Cardiac muscle cell (in vitro differentiated cells and primary cell): ENCODE measurements at places on chromosomes 2 and 18.

DNA sequence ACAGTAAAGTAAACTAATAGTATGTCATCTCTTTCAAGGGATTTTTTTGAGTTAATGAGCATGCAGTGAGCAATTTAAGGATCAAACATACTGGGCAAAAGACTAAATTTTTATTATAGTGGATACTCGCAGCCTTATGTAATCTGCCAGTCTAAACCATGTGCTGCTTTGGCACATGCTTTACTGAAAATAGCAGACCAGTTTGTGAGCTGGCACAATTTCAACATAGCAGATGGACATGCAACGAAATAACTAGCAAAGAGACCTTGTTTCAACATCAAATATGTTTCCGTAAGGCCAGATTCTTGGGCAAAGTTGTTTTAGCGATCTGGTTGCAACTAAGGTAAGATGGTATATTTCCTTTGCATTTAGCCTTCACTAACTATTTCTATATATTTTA, 807.3 kb downstream of the NR4A2 start:
- H3K27me3 ChIP-seq = no peaks in the 10 kb centered on the region
- no peaks in the 10 kb centered on the region for H3K4me1 ChIP-seq
- H3K36me3 ChIP-seq = no peaks in the 10 kb centered on the region
- H3K4me3 ChIP-seq = no peak overlapping the region
- DNase-seq = no peak
- no peak overlapping the region for H3K27ac ChIP-seq

DNA sequence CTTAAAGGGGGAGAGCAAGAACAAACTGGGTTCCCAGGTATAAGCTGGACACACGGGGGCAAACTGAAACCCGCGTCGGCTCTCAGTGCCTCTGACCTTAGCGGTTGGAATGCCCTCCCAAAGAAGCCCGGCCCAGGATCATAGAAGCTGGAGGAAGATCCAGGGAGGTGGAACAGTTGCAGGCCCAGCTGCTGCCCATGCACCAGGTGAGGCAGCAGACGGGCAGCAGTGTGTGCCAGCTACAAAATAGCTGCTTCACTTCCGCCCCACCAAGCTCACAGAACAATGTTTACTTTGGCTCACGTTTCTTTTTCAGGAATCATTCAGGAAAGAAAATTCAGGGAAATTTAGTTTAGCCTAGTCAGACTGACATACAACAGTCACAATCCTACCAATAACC, 3.9 kb upstream of the ERMN start:
- H3K4me3 ChIP-seq = no peak overlapping the region
- no peaks in the 10 kb centered on the region for H3K4me1 ChIP-seq
- H3K27ac ChIP-seq = no peak overlapping the region
- no peaks in the 10 kb centered on the region for H3K36me3 ChIP-seq
- no peaks in the 10 kb centered on the region for H3K27me3 ChIP-seq
- DNase-seq = no peak

DNA sequence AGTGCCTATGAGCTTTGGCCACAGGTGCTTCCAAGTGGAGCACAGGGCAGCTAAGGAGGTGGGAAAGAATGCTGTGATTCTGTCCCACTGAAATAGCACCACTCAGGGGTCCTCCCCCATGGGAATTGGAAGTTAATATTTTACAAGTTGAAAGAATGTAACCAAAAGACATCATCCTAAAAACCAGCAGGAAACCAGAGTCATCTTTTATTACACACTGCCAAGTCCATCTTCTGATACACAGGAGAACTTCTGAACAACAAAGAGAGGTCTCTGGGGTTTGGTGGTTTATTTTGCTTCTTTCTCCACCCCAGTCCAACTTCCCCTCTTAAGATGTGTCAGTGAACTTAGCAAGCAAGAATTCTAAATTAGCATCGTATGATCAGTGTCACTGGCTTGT, 47.7 kb downstream of the COLEC12 start:
- no peak for DNase-seq
- H3K27ac ChIP-seq = peak overlapping the region; percentile 29
- H3K4me3 ChIP-seq = no peak overlapping the region
- H3K36me3 ChIP-seq = no peaks in the 10 kb centered on the region
- H3K27me3 ChIP-seq = no peaks in the 10 kb centered on the region

DNA sequence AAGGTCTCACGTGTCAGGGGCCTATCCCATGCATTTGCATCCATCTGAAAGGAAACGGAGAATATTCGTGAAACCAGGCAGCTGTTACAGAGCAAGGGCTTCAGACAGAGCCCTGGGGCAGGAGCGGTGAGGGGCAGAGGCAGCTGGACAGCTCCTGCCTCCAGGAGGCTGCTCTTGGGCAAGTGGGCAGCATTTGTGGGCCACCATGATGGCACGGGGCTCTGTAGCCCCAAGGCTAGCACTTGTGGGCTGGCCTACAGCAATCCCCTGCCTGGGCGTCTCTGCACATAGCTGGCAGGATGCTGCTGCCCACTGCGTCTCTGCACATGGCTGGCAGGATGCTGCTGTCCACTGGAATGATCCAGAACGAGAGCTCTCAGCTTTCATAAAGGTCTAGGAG, 52.8 kb upstream of the PTMA start:
- H3K27me3 ChIP-seq = no peaks in the 10 kb centered on the region
- no peaks in the 10 kb centered on the region for H3K36me3 ChIP-seq
- H3K4me1 ChIP-seq = no peaks in the 10 kb centered on the region
- H3K27ac ChIP-seq = no peak overlapping the region
- no peak for DNase-seq

GRCh38 chr2:58107803-58108710, 61.5 kb downstream of the VRK2 start:
- H3K27ac ChIP-seq = no peak overlapping the region
- peak; percentile 86 for DNase-seq
- H3K36me3 ChIP-seq = no peaks in the 10 kb centered on the region
- H3K27me3 ChIP-seq = no peaks in the 10 kb centered on the region
- no peaks in the 10 kb centered on the region for H3K4me1 ChIP-seq
- no peak overlapping the region for H3K4me3 ChIP-seq

DNA sequence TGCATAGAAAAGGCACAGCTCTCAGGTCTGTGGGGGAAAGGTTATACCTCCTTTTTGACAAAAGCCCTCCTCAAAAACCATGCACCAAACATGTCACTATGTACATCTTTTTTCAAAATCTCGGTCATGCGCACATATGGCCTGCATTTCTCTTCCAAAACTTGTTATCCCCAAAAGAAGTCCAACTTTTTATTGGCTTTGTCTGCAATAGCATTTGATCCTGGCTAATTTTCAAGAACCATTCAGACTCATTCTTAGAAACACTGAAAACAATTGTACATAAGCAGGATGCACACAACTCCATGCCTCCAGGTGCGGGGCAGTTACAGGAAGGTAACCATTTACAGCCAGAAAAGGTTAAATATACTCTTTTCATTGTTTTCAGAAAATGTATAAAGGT, 21.9 kb downstream of the SERTAD2 start:
- H3K27me3 ChIP-seq = no peaks in the 10 kb centered on the region
- H3K4me1 ChIP-seq = peaks cover 11% of the 10 kb centered on the region
- H3K27ac ChIP-seq = no peak overlapping the region
- peaks cover 34% of the 10 kb centered on the region for H3K36me3 ChIP-seq
- no peak overlapping the region for H3K4me3 ChIP-seq

GRCh38 chr18:38491195-38491594, 925.6 kb upstream of the CELF4 start:
- H3K4me1 ChIP-seq = no peaks in the 10 kb centered on the region

DNA sequence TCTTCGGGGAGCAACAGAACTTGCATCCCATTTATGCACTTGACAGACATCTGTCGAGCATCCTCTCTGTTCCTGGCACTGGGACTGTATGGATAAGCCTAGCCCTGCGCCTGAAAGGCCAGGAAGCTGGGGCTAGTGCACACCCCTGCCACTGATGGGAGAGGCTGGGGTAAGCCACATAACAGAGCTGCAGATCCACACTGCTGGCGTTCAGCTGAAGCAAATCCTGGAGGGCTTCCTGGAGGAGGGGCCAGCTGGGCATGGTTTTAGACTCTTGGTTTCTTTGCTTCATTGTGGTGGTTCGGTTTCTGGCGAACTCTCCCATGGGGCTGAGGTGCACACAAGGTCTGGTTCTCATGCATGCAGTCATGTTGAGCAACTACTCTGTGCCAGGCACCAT, 45.5 kb upstream of the FOSL2 start:
- H3K27me3 ChIP-seq = no peaks in the 10 kb centered on the region
- no peaks in the 10 kb centered on the region for H3K36me3 ChIP-seq
- no peak for DNase-seq
- no peak overlapping the region for H3K27ac ChIP-seq

DNA sequence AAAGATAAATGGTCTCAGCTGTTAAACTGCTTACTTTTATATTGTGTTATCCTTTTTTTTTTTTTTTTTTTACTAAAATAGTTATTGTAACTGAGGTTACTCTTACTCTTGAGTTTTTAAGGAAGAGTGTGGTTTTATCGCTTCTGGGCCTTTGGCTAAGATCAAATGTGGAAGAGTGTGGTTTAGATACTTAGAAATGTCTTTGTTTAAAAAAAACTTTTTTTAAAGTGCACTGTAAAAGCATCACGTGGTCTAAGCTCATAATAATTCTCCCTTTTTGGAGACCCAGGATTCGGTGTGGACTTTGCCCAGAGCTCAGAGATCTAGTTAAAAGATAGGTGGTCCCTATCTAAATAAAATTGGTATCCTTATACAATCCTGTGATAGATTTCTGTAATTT, 11.9 kb upstream of the OXER1 start:
- no peak for DNase-seq
- no peaks in the 10 kb centered on the region for H3K27me3 ChIP-seq
- H3K4me3 ChIP-seq = no peak overlapping the region
- H3K27ac ChIP-seq = no peak overlapping the region
- no peaks in the 10 kb centered on the region for H3K4me1 ChIP-seq

DNA sequence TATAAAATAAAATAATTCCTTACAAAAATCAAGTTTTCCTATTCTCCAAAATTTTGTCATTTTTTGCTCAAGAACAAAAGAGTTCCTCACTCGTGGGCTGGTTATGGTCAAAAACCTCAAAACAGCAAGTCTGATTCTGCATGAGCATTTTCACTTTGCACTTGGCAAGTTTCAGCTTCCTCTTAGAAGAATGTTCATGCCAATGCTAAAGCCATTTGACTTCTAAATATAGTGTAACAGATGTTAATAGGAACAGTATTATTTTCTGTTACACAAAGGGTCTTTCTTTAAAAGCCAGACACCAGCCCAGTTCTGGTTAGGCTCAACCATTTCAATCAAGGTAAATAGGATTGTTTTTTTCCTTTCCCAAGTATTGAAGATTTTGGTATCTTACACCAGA, 261.3 kb upstream of the CCDC68 start:
- no peaks in the 10 kb centered on the region for H3K27me3 ChIP-seq
- H3K27ac ChIP-seq = no peak overlapping the region
- no peak for DNase-seq
- H3K36me3 ChIP-seq = no peaks in the 10 kb centered on the region

DNA sequence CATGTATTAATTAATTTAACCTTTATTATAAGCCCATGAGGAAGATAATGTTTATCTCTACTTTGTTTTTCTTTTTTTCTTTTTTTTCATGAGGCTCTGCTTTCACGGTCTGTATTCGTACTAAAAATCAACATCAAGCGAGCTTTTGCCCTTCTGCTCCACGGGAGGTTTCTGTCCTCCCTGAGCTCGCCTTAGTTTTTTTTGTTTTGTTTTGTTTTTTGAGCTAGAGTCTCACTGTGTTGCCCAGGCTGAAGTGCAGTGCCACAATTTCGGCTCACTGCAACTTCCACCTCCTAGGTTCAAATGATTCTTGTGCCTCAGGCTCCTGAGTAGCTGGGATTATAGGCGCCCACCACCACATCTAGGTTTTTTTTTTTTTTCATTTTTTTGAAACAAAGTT, 29.9 kb upstream of the BMPR2 start:
- no peak overlapping the region for H3K4me3 ChIP-seq
- H3K4me1 ChIP-seq = no peaks in the 10 kb centered on the region
- peak; percentile 7 for DNase-seq

GRCh38 chr2:113762377-113763118, 6.1 kb upstream of the SLC35F5 start:
- DNase-seq = no peak
- peaks cover 2% of the 10 kb centered on the region for H3K4me1 ChIP-seq
- no peaks in the 10 kb centered on the region for H3K36me3 ChIP-seq

- no peaks in the 10 kb centered on the region for H3K36me3 ChIP-seq
- H3K27ac ChIP-seq = no peak overlapping the region
- no peaks in the 10 kb centered on the region for H3K4me1 ChIP-seq
- no peak for DNase-seq
- no peaks in the 10 kb centered on the region for H3K27me3 ChIP-seq
Measured at GRCh38 chr2:13638181-13638580, 921.4 kb downstream of the TRIB2 start.

GRCh38 chr2:70928366-70928765, 7.3 kb upstream of the ATP6V1B1 start:
- no peaks in the 10 kb centered on the region for H3K27me3 ChIP-seq
- no peak overlapping the region for H3K4me3 ChIP-seq
- H3K4me1 ChIP-seq = no peaks in the 10 kb centered on the region
- H3K27ac ChIP-seq = no peak overlapping the region
- no peaks in the 10 kb centered on the region for H3K36me3 ChIP-seq

GRCh38 chr2:157784169-157784822, 91.8 kb downstream of the ACVR1 start:
- H3K4me1 ChIP-seq = peaks cover 34% of the 10 kb centered on the region
- H3K4me3 ChIP-seq = no peak overlapping the region
- no peak for DNase-seq
- no peaks in the 10 kb centered on the region for H3K27me3 ChIP-seq
- no peak overlapping the region for H3K27ac ChIP-seq
- no peaks in the 10 kb centered on the region for H3K36me3 ChIP-seq

- H3K4me3 ChIP-seq = no peak overlapping the region
- DNase-seq = no peak
- no peaks in the 10 kb centered on the region for H3K36me3 ChIP-seq
- H3K27ac ChIP-seq = no peak overlapping the region
- no peaks in the 10 kb centered on the region for H3K27me3 ChIP-seq
Measured at GRCh38 chr2:112947374-112947773, 30.4 kb upstream of the IL36G start.

- H3K27me3 ChIP-seq = peaks cover 15% of the 10 kb centered on the region
- DNase-seq = peak; percentile 84
- no peaks in the 10 kb centered on the region for H3K4me1 ChIP-seq
- no peak overlapping the region for H3K27ac ChIP-seq
- H3K36me3 ChIP-seq = no peaks in the 10 kb centered on the region
Measured at GRCh38 chr2:171574149-171574795, 52.0 kb downstream of the CYBRD1 start.

- no peak overlapping the region for H3K4me3 ChIP-seq
- H3K27me3 ChIP-seq = no peaks in the 10 kb centered on the region
- no peak for DNase-seq
- no peak overlapping the region for H3K27ac ChIP-seq
- H3K4me1 ChIP-seq = no peaks in the 10 kb centered on the region
Measured at GRCh38 chr2:159760326-159760725, 37.7 kb downstream of the CD302 start.
